ENCODE measurements at places on chromosomes 11 and 22.

GRCh38 chr11:12724301-12725054 lies 50.3 kb downstream of the TEAD1 start:
- peak; percentile 82 for DNase-seq

GRCh38 chr22:48238966-48239365 lies 1476.5 kb downstream of the TBC1D22A start:
- DNase-seq, result no peak

- no peak for DNase-seq
Measured at GRCh38 chr22:50360578-50360977, 17.5 kb downstream of the PPP6R2 start.

GRCh38 chr22:35150183-35151107 lies 84.5 kb downstream of the ISX start:
- DNase-seq, result no peak

DNA sequence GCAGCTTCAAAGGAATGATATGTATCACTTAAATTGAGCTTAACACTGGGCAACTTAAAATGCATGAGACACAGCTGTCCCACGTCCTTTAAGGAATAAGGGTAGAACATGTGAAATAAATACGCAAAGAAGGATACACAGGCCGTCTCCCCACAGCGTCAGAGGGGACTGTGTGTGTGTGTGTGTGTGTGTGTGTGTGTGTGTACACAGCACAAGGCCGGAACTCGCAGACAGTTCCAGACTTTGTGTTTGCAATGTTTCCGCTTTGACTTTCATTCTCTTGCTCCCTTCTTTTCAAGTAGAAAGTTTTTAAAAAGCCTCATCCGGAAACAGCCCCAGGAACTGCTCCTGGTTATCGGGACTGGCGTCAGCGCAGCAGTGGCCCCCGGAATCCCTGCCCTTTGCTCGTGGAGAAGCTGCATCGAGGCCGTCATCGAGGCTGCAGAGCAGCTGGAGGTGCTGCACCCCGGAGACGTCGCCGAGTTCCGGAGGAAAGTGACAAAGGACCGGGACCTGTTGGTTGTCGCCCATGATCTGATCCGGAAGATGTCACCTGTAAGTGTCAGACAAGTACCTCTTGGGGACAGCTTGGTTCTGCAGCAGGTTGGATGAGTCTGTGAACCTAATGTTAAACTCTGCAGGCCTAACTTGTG lies 13.3 kb downstream of the FAM118A start:
- DNase-seq, result no peak

- no peak for DNase-seq
Measured at GRCh38 chr11:69215216-69215615, 59.5 kb downstream of the SMIM38 start.

GRCh38 chr11:64029773-64030172 lies 6.0 kb upstream of the FLRT1 start:
- no peak for DNase-seq

GRCh38 chr11:45238724-45239123 lies 47.4 kb downstream of the SYT13 start:
- no peak for DNase-seq

GRCh38 chr11:127058524-127058923 lies 58.0 kb upstream of the KIRREL3 start:
- DNase-seq, result no peak

- no peak for DNase-seq
Measured at GRCh38 chr22:29451863-29452262, 13.5 kb downstream of the RFPL1 start.

DNA sequence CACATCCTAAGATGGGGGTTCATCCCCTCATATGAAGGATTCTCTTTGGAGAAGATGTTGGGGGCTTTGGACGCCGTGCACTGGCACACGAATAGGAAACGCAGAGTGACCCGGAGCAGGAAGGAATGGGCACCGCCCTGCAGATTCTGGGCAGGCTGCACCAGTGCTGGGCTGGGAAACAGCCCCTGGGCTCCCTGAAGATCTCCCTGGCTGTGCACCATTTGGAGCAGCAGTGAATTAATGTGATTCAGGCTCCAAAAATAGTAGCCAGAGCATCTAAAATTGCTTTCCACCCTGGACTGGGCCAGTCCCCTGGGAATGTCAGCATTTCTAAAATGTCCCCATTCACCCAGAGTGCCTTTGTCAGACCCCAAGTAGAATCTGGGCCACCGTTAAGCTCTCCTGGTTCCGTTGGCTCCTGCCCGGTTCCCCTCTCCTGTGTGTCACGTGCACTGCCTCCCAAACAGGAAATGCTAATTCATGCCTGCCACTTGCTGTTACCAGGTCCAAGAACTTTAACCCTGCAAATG lies 18.6 kb downstream of the IRAG1 start:
- no peak for DNase-seq

DNA sequence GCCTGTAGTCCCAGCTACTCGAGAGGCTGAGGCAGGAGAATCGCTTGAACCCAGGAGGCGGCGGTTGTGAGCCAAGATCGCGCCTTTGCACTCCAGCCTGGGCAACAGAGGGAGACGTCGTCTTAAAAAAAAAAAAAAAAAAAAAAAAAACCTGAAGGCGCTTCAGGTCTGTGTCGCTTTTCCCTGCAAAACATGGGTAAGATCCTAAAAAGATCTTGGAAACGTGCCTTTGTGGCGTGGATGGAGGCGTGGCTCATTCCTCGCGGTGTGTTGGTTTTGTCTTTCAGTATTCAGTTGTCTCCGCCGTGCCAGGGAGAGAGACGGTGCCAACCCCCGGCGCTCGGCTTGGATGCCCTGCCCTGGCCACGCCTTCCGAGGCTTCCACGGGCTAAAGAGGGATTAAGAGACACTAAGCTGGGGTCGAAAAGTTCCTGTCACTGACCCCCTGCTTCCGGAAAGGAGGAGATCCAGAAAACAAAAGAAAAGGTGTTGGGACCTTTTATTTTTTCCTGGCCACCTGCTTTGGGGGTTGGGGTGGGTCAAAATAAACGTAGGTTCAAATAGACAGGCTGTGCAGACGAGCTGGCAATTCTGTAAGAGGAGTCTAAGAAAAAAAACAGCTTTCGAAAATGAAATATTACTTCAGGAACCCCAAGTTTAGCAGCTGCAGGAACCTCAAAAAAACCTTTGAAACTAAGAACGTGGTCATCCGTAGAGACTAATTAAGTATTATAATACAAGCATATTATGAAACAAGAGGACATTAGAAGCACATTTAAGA lies 1.1 kb upstream of the SLC35F2 start:
- no peak for DNase-seq

GRCh38 chr22:21714059-21714770 lies 21.4 kb downstream of the YPEL1 start:
- DNase-seq, result no peak
